IPS-NIHi11 (cell line): ENCODE measurements at places on chromosomes 6 and 20.

- no peak for DNase-seq
These were observed 78.0 kb downstream of the RWDD2A start for GRCh38 chr6:83270971-83271719.

GRCh38 chr20:44723391-44723790 is 8.2 kb downstream of the CCN5 start:
- DNase-seq = no peak

DNA sequence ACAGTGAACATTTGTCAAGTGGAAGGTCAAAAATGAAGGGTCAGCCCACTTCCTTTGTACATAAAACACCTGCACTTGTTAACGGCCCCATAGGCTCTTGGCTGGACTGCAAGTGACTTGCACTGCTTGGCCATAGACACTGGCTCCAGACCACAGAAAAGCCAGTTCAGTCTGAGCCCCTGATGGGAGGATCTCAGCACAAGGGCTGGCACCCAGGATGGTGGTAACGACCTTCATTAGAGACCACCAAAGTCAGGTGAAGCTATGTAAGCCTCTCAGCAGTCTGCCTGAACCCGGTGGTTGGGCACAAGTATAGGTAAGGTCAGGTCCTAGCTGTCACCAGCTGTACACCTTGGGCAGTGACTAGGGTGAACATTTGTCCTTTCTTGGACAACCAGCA is 16.1 kb downstream of the PLAGL2 start:
- no peak for DNase-seq

- DNase-seq = no peak
These were observed 44.3 kb downstream of the HDGFL1 start for GRCh38 chr6:22613695-22614094.

- DNase-seq = no peak
These were observed 55.0 kb upstream of the PCSK2 start for GRCh38 chr20:17171746-17172280.

DNA sequence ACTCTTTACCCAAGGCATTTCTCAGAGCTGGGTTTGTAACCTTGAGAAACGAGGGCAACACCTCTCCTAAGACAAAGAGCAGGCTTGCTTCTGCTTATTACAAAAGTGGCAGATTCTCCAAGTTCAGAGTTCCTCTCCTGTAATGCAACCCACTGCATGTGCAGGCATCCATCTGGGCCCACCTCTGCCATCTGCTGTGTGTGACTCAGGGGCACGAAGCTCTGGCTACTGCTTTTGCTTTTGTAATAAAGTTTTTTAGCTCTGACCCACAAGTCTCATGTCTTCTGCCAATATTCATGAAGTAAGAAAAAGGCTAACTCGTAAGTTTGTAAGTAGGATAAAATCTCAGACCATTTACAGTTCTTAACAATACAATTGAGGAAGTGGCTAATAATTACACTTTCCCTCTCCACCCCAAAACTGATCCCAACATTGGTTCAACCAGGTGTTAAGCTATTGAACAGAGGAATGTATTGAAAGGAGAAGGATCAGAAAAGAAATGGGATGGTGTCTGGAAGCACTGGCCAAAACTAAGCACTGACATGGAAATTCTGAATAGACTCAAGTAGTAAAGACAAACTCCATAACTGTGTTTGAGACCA is 51.7 kb upstream of the SMLR1 start:
- no peak for DNase-seq

DNA sequence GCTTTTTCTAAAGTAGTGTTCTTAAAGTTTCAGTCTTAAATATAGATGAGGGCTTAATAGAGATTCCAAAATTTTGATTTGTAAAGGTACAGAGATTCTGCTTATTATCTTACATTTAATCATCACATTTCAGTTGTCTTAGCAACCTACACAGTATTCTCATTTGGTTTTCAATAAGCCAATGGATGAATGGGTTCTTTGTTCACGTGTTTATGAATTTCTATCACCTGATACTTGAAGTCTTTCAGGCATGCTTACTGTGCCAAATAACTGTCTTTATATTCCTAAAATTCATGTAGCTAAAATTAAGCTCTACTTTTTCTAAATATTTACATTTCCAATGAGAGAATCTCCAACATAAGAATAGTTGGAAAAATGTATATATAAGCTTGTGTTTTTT is 152.7 kb downstream of the EYA4 start:
- DNase-seq = no peak

DNA sequence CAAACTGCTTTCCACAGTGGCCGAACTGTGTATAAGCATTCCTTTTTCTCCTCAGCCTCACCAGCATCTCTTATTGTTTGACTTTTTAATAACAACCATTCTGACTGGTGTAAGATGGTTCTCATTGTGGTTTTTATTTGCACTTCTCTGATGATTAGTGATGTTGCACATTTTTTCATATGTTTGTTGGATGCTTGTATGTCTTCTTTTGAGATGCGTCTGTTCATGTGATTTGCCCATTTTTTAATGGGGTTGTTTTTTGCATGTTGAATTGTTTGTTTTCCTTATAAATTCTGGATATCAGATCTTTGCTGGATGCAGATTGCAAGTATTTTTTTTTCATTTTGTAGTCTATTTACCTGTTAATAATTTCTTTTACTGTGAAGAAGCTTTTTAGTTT is 11.2 kb upstream of the ZSCAN12 start:
- no peak for DNase-seq

DNA sequence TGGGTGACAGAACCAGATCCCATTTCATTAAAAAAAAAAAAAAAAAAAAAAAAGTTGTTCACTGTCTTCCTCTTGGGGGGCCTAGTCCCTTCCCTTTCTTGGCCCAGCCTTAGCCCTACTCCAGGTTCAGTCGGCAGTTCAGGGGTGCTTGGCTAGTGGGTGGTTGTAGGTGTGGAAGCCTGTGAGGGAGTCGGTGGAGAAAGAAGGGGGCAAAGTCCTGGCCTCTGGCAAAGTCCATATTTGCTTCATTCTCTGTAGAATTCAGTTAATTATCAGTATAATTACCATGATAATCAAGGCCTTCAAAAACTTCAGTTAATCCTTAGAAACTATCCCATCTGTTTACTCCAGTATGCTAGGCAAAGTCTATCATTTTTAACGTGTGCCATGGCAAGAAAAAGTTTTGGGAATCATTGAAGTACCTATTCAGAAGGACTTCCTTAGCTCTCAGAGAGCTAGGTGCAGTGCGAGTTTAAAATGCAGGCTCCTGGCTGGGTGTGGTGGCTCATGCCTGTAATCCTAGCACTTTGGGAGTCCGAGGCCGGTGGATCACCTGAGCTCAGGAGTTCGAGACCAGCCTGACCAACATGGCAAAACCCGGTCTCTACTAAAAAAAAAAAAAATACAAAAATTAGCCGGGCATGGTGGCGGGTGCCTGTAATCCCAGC is 205.7 kb upstream of the ARG1 start:
- no peak for DNase-seq

- DNase-seq = no peak
These were observed 13.5 kb downstream of the SALL4 start for GRCh38 chr20:51788822-51789221.

DNA sequence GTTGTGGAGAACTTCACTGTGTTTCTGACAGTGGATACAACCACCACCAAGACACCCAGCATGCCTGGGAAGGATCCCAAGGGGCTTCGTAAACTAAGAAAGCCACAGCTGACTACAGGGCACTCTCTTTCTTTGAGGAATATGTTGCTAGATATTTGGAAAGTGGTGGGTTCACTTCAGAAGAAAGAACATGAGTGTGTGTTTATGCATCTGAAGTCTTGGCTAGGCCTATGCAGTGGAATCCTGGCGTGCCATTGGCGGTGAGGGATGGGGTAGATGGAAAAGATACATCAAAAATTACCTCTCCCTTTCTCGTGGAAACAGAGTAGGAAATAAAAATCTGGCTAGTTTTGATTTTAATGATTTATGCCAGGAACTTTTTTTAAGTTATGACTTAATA is 187.7 kb downstream of the PDE7B start:
- no peak for DNase-seq

DNA sequence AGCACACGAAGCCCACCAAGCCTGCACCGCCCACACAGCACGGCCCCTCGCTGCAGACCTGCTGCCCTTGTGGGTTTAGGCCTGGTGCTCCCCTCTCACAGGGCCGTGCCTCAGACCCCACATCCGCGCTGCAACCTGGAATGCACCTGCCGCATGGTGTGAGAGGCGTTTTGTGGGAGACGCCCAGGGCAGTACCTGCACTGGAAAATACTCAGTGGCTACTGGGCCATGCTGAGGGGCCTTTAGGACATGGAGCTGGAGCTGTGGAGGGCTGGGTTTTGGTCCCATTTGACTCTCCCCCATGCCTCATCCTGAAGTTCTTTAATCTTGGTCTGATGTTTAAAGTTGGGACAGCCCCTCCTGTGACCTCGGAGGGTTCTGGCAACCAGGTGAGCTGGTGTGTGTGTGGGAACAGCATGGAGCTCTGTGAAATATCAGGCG is 116.3 kb downstream of the ERMARD start:
- no peak for DNase-seq

DNA sequence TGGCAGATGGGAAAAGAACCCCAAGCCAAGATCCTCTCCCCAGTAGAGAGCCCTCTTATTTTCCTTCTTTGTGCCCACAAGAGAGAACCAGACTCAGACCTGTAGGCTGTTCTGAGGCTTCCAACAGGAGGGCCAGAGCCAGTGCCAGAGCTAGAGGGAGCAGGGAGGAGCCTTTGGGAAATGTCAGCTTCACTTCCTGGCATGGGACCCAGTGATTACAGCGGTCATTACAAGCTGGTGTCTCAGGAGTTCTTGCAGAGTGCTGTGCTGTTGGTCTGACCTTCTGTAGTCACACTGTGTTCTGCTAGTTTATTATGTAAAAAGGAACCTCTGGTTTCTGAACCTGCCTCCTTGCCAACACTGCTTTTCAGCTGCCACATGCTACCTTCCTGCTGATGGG is 38.9 kb downstream of the STK35 start:
- no peak for DNase-seq

DNA sequence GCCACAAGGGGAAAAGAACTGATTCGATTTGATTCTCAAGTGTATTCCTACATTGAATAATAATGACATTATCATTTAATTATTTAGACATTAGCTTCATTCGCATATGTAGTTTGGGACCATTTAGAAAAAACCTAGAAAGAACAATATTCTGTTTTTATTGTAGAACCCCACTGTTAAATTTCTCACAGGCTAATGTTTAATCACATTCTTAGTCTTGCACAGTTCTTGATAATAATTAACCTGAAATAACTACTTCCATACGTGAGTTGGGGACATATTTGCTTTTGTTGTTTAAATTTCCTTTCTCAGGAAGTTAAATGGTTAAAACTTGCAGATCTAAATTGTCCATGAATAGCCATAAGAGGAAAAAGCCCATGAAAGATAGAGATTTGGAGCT is 275.2 kb downstream of the TFAP2B start:
- no peak for DNase-seq

DNA sequence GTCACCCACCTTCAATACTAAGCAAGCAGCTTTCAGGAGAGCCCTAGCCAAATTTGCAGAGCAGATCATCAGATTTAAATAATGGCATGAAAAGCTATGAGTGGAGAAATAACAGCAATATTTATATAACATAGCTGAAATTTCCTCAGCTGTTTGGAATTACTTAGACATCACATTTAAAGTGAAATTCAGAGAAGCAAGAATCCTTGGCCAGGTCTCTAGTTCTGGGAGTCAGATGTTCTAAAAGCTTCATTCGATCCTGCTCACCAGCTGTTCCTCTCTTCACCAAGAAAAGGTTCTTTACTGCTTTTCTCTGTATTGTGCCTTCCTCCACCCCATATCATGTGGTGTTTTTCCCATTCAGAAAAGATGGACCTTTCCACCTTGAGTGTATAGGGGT is 152.3 kb upstream of the JAG1 start:
- no peak for DNase-seq

DNA sequence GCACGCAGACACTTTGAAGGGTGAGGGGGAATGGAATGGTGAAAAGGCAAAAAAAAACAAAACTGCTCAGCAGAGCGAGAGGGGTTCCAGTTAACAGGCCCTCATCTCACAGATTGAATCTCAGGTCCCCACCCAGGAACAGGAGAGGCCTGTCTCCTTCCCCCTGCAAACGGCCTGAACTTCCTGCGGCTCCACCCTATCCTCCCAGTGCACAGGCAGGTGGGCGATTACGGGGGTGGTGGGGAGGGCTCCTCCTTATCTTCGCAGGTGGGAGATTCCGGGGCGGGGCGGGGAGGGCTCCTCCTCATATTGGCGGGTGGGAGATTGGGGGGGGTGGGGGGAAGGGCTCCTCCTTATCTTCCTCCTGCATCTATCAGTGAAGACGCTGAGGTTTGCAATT is 129.0 kb downstream of the SOX4 start:
- DNase-seq = no peak

- DNase-seq = no peak
These were observed 375.5 kb downstream of the UTRN start for GRCh38 chr6:144660561-144661115.

DNA sequence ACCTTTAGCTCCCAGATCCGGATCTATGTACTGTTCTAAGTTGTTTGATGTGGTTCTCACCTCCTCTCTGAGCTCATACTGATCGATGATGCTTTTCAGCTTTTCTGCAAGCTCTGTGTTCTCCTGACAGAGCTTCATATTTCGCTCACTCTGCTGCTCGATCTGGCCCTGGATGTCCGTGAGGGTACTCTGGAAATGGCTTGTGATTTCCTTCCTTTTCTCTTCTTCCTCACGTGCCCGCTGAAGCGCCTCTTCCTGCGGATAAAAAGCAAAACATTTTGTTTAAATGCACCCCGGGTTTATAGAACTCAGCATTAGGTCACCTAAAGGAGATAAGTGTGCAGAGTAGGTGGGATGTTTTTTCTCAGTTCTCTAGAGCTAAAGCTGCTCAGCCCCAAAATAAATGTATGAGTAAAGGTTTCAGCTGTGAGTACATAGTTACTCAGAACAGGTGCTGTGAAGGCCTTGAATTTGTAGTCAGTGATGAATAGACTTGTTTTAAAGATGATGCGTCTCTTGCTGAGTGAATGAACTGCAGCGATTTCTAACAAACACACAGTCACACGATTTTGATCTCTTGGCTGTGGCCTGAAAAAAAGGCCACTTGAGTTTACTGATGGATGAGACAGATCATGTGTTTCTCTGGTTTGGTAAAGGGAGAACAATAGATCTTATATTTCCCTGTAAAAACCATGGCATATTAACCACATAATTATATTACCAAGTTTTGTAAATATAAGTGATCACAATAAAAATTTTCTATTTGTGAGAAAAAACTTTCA is 29.1 kb downstream of the TXLNB start:
- no peak for DNase-seq
